ENCODE measurements at places on chromosomes 7 and 10.

DNA sequence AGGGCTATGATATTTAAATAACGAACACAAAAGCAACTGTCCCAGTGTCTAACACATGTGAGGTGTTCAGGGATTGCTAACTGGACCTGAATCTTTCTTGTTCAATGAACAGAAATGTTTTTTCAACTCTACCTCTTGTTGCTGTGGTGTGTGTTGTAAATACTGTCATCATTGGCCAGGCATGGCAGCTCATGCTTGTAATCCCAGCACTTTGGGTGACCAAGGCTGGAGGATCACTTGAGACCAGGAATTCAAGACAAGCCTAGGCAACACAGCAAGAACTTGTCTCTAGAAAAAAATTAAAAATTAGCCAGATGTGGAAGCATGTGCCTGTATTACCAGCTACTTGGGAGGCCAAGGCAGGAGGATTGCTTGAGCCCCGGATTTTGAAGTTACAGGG is 1250.9 kb downstream of the TYW1 start:
- no peak for DNase-seq

- DNase-seq = no peak
These were observed 96.6 kb upstream of the KLF6 start for GRCh38 chr10:3881622-3882021.

- peak; percentile 59 for DNase-seq
These were observed 2.3 kb downstream of the STX1A start for GRCh38 chr7:73717025-73717807.

DNA sequence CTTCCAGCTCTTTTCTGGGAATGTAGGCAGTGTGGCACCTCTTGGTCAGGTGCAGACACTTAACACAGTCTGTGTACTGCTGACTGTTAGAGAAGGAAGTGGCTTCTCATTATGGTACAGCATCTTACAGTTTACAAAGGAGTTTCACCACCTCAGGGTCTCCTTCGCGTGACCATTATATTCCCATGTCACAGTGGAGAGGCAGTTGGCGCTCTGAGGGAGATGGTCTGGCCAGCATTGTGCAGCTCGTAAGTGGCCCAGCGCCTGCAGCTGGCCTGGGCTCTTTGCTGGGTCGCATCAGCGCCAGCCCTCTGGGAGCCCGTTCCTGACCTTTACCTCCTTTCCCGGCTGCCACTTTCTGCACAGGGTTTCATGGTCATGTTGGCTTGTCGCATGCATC is 15.4 kb downstream of the TSPAN15 start:
- no peak for DNase-seq

DNA sequence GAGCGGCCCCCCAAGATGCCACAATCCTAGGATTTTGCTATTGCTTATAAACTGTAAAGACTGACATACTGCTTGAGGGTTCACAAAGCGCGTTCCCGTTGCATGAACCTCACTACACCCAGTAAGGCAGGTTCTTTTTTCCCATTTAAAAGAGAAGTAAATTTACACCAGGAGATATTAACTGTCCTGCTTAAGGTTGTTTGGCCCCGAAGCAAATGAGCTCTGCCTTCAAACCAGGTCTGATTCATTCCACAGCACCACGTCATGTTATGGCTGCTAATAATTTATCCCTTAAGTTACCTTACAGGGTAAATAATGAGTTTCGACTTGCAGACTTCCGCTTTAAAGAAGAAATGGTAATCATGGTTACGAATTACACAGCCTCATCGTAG is 559 bp upstream of the FKBP14 start:
- no peak for DNase-seq

DNA sequence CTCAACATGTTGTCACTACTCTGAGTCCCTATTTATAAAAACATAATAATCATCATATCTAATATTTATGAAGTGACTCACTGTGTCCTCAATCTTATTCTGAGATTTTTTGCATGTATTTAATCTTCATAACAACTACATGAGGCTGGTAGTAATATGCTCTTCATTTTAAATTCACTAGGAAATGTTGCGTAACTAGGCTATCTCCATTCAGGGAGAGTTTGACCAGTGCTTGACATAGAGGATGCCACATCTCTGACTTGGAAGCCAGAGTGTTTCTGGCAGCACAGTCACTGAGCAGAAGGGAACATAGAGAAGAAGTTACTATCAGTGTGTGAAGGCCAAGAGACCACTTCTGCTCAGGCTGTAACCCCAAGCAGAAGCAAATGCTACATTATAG is 88.9 kb downstream of the FAM13C start:
- no peak for DNase-seq

DNA sequence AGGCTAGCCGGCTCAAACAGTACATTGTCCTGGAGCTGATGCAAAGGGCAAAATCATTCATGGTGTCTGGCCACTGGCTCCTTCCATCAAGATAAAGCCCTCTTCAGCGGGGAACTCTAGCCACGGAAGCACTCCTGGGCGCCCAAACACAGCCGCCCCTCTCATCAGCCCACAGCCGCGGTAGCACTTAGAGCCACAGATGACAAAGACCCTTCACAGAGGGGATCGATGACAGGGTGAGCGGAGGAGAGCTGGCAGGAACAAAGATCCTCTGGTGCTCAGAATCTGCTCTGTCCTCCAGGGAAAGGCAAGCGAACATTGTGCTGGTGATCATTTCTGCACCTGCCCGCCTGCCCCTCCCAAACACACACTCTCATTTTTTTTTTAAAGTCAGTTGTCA is 222.2 kb upstream of the NRP1 start:
- peak; percentile 76 for DNase-seq

- DNase-seq = no peak
These were observed 210.5 kb downstream of the SEMA3A start for GRCh38 chr7:83984076-83984475.

- no peak for DNase-seq
These were observed 46.8 kb downstream of the PPIF start for GRCh38 chr10:79393924-79394610.

GRCh38 chr10:30637881-30638467 is 8.4 kb upstream of the LYZL2 start:
- no peak for DNase-seq

DNA sequence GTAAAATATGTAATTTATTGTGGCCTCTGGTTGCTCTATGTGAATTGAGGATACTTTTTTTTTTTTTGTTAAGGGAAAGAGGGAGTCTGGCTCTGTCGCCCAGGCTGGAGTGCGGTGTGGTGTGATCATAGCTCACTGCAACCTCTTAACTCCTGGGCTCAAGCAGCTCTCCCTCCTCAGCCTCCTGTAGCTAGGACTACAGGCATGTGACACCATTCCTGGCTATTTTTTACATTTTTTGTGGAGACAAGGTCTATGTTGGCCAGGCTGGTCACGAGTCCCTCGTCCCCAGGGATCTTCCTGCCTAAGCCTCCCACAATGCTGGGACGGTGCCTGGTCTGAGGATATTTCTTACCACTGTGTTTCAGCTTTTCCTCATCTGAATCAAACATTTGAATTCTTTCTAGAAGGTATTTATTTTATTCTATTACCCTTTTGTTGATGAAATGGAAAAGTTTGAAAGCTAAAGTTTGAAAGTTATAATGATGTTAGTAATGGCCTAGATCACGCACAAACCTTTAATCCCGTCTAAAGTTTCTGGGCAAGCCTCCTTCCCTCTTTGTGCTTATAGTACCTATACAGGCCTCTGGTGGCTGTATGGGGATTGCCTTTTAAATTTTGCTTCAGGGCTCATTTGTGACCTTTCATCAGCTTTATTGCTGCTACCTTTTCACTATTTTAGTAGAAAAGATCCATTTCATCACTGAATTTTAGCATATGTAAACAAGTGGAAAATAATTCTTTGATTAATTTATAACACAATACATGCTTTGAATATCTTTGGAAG is 2.0 kb downstream of the IFRD1 start:
- DNase-seq = peak; percentile 45
